Cardiac atrium fibroblast (primary cell): ENCODE measurements at places on chromosomes 1 and 21. TPM values are rescaled to one million over a fixed set of nuclear protein-coding genes. Genes with fewer than 3 reads are reported as not detected.

The NES gene
- total RNA-seq: 27.6 and 30.3 TPM in 2 replicates

The SERTAD4 gene
- total RNA-seq: 0.18 TPM in 1 of 2 replicates, not detected in the other

The L1TD1 gene
- not detected in 2 replicates for total RNA-seq

The ST6GALNAC3 gene
- under 0.01 and 0.16 TPM in 2 replicates for total RNA-seq

The FBXO2 gene
- total RNA-seq: not detected in 2 replicates

The AMY1A gene
- total RNA-seq: not detected in 2 replicates

The IFNLR1 gene
- total RNA-seq: under 0.01 TPM in 1 of 2 replicates, not detected in the other

The HES3 gene
- not detected in 2 replicates for total RNA-seq

The OLIG1 gene
- total RNA-seq: not detected in 2 replicates

The VAMP3 gene
- total RNA-seq: 115 and 131 TPM in 2 replicates

The HEYL gene
- total RNA-seq: 2.5 and 8.6 TPM in 2 replicates

The OR10Z1 gene
- not detected in 2 replicates for total RNA-seq

The C8A gene
- total RNA-seq: not detected in 2 replicates

The PCP4 gene
- not detected in 2 replicates for total RNA-seq

The BTBD19 gene
- 2.7 and 6.2 TPM in 2 replicates for total RNA-seq

The SPRR2A gene
- not detected in 2 replicates for total RNA-seq

The SERINC2 gene
- 7.2 and 9.1 TPM in 2 replicates for total RNA-seq

The KCNK2 gene
- under 0.01 and 1.6 TPM in 2 replicates for total RNA-seq

The FCGR3A gene
- not detected in 2 replicates for total RNA-seq

The HPDL gene
- total RNA-seq: 1.4 and 1.9 TPM in 2 replicates

The CD5L gene
- not detected in 2 replicates for total RNA-seq

The BCAS2 gene
- 24.2 and 29.8 TPM in 2 replicates for total RNA-seq

The CFAP141 gene
- total RNA-seq: not detected in 2 replicates

The TEKT2 gene
- total RNA-seq: 0.90 TPM in 1 of 2 replicates, not detected in the other

The LPAR3 gene
- 1.3 TPM in 1 of 2 replicates, not detected in the other for total RNA-seq

The PIGR gene
- total RNA-seq: not detected in 2 replicates

The IL19 gene
- not detected in 2 replicates for total RNA-seq

The CFAP107 gene
- total RNA-seq: not detected in 2 replicates

The SYT2 gene
- not detected in 2 replicates for total RNA-seq

The SLC16A4 gene
- total RNA-seq: 10.4 and 17.7 TPM in 2 replicates

The SDC3 gene
- total RNA-seq: 45.7 and 64.2 TPM in 2 replicates

The AQP10 gene
- total RNA-seq: not detected in 2 replicates

The SPRR5 gene
- total RNA-seq: not detected in 2 replicates

The OR10J1 gene
- total RNA-seq: not detected in 2 replicates

The EFNA4 gene
- 5.8 and 8.5 TPM in 2 replicates for total RNA-seq

The IRF6 gene
- total RNA-seq: 0.32 TPM in 1 of 2 replicates, not detected in the other

The SHCBP1L gene
- not detected in 2 replicates for total RNA-seq

The PM20D1 gene
- total RNA-seq: not detected in 2 replicates

The TMCO1 gene
- total RNA-seq: 59.4 and 61.9 TPM in 2 replicates

The SMCP gene
- not detected in 2 replicates for total RNA-seq

The S100A3 gene
- total RNA-seq: 7.5 and 9.0 TPM in 2 replicates

The S100A6 gene
- total RNA-seq: 782 and 910 TPM in 2 replicates

The SPRR2G gene
- not detected in 2 replicates for total RNA-seq

The KLHL20 gene
- total RNA-seq: 23.8 and 28.5 TPM in 2 replicates
